ENCODE measurements at places on chromosomes 7 and 10.

- no peak for DNase-seq
Measured at GRCh38 chr7:24192053-24192452, 91.9 kb upstream of the NPY start.

DNA sequence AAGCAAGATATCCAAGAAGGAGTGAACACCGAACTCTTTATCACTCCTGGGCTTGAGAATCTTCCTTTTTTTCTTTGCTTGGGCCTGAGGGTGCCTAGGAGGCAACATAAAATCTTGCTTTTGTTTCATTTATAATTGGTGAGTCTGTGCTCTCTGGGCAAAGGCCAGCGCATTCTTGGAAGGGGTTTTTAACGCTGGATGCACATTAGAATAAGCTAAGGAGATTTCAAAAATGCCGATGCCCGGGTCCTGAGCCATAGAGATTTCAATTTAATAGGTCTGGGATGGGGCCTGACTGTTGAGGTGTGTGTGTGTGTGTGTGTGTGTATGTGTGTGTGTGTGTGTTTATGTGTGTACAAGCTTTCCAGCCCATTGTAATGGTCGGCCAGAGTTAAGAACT is 62.0 kb upstream of the SORCS3 start:
- no peak for DNase-seq

DNA sequence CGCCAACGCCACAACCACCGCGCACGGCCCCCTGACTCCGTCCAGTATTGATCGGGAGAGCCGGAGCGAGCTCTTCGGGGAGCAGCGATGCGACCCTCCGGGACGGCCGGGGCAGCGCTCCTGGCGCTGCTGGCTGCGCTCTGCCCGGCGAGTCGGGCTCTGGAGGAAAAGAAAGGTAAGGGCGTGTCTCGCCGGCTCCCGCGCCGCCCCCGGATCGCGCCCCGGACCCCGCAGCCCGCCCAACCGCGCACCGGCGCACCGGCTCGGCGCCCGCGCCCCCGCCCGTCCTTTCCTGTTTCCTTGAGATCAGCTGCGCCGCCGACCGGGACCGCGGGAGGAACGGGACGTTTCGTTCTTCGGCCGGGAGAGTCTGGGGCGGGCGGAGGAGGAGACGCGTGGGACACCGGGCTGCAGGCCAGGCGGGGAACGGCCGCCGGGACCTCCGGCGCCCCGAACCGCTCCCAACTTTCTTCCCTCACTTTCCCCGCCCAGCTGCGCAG is 424 bp downstream of the EGFR start:
- DNase-seq = no peak

GRCh38 chr10:29643771-29644501 is 9.2 kb upstream of the SVIL start:
- no peak for DNase-seq

GRCh38 chr7:2633538-2634266 is 1.9 kb downstream of the TTYH3 start:
- no peak for DNase-seq

DNA sequence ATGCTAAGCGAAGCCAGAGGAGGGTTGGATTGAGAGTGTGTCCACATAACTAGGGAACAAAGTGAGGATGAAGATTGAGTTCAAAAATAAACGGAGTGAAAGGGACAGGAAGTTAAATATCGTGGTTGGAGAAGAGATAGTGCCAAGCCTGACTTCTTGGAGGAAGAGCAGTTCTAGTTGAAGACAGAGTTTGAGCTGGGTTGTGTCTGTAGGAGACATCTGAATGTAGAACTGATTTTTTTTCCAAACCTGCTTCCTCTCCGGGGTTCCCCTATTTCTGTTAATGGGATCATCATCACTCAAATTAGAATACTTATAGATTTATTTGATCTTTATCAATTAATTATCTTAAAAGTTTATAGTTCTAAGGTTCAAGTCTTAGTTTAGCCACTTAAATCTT is 35.6 kb downstream of the SP4 start:
- no peak for DNase-seq

- peak; percentile 57 for DNase-seq
Measured at GRCh38 chr10:131354380-131354779, 42.9 kb upstream of the TCERG1L start.

GRCh38 chr7:100722480-100723212 is 2.4 kb downstream of the EPO start:
- DNase-seq = no peak

DNA sequence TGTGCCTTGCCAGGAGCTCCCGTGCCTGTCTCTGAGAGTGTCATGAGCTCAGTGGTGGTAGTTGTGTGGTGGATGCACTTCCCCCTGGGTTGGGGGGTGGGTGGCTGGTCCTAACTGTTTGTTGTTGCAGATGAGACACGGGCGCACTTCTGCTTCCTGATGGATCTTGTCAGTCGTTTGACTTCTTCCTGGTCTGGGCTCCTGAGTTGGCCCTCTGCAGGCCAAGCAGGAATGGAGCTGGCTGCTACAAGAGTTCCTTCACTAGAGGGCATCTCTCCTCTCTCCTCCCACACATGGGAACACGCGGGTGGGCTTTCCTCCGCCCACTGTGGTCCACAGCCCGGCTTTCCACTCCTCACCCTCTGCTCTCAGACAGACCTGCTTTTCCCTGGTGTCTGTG is 82.0 kb downstream of the BMS1 start:
- DNase-seq = no peak

DNA sequence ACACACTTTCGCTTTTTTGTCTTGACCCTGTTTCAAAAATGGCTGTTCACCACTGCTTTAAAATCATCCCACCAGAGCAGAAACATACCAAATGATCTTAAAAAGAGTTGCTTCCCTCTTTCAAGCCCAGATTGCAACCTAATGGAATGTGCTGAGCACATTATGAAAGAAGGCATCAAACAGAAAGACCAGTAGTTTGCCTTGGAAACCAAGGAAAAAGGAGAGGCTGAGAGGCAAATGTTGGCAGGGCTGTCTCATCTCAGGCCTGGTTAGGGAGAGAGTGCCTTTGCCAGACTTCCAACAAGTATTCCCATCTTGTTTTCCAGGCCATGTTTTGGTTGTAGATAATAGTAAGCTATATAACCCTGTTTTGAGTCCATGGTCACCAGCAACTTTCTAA is 64.3 kb downstream of the ABCB4 start:
- DNase-seq = no peak

GRCh38 chr7:12703881-12704280 is 16.4 kb downstream of the ARL4A start:
- DNase-seq = no peak
